ENCODE measurements at places on chromosomes 16 and 17. TPM values are rescaled to one million over a fixed set of nuclear protein-coding genes. Genes with fewer than 3 reads are reported as not detected.

The ATP1B2 gene
- not detected for total RNA-seq

The ABCA10 gene
- 5.0 TPM for total RNA-seq

The OR1F1 gene
- total RNA-seq = not detected

The ZP2 gene
- total RNA-seq = not detected

The THUMPD1 gene
- 61.5 TPM for total RNA-seq

The C17orf67 gene
- total RNA-seq = 1.1 TPM

The HNF1B gene
- not detected for total RNA-seq

The EXOC3L1 gene
- not detected for total RNA-seq

The PSMC3IP gene
- total RNA-seq = 0.97 TPM

The SEZ6 gene
- total RNA-seq = not detected

The KCNH4 gene
- under 0.01 TPM for total RNA-seq

The KRT25 gene
- total RNA-seq = not detected

The CTF1 gene
- 5.8 TPM for total RNA-seq

The SLC16A3 gene
- 226 TPM for total RNA-seq

The RILP gene
- total RNA-seq = 3.7 TPM

The VAT1L gene
- 1.5 TPM for total RNA-seq

The MFAP4 gene
- total RNA-seq = 97.8 TPM

The TMEM235 gene
- not detected for total RNA-seq

The APOH gene
- not detected for total RNA-seq

The ADGRG3 gene
- total RNA-seq = not detected

The UMOD gene
- total RNA-seq = not detected

The CNTNAP1 gene
- 38.0 TPM for total RNA-seq

The NPIPA2 gene
- 0.24 TPM for total RNA-seq

The HOXB13 gene
- total RNA-seq = not detected

The TMEM204 gene
- total RNA-seq = 32.8 TPM

The METTL26 gene
- 57.0 TPM for total RNA-seq

The NRN1L gene
- not detected for total RNA-seq

The FBXO39 gene
- total RNA-seq = 0.97 TPM

The ZG16B gene
- total RNA-seq = not detected

The HBM gene
- total RNA-seq = not detected

The GDPD1 gene
- total RNA-seq = 1.2 TPM

The CCL7 gene
- not detected for total RNA-seq

The TEKT5 gene
- not detected for total RNA-seq

The SLFN11 gene
- total RNA-seq = 43.2 TPM

The AGRP gene
- not detected for total RNA-seq

The PLEKHM1 gene
- 59.9 TPM for total RNA-seq

The BBS2 gene
- 61.8 TPM for total RNA-seq

The PLEKHH3 gene
- total RNA-seq = 24.5 TPM

The MYLK3 gene
- total RNA-seq = 0.16 TPM

The ABCC11 gene
- under 0.01 TPM for total RNA-seq

The SAMD14 gene
- total RNA-seq = 9.1 TPM

The PIK3R6 gene
- not detected for total RNA-seq

Measured in hair follicle dermal papilla cell (primary cell).